Posterior vena cava (tissue), 2 donors: ENCODE measurements at places on chromosomes 2 and 18. TPM values are rescaled to one million over a fixed set of nuclear protein-coding genes. Genes with fewer than 3 reads are reported as not detected.
A peak's percentile ranks its signal among the peaks of the same experiment; 100 is the strongest.

COQ10B gene
- 29.5 TPM for total RNA-seq

DNA sequence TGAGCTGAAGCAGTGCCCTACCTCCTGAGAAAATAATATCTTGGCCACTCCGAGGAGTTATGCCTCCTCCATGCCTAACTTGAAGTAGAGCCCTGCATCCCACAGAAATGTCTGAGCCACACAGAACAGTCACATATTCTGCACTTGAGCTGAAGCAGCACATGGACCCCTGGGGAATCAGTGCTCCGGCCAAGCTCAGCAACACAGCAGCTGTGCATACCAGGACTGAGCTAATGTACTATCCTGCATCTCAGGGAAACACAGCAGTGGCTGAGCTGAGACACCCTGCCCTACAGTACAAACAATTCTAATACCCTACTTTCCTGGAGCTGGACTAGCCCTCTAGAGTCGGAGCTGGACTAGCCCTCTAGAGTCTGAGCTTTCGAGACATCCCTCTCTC, 166.9 kb downstream of the ZNF516 start:
- DNase-seq = no peak

GRCh38 chr18:41872206-41872605, 82.8 kb upstream of the PIK3C3 start:
- DNase-seq = no peak

DNA sequence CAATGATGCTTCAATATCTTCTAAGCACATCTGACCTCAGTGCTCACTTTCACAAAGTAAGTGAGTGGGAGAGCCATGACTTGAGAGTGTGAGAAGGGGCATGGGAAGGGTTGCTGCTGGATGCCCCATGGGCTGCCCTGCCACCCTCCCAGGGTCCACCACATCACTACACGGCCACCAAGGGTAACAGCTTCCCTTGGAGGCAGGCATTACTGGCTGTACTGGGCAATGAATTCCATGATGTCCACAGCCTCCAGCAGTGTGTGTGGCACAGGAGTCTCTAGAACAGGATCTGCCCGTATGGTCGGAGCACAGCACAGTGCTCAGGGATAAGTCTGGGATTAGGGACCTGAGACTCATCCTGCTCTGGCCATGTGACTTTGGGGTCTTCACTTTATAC, 481.0 kb upstream of the MYT1L start:
- no peak for DNase-seq

DNA sequence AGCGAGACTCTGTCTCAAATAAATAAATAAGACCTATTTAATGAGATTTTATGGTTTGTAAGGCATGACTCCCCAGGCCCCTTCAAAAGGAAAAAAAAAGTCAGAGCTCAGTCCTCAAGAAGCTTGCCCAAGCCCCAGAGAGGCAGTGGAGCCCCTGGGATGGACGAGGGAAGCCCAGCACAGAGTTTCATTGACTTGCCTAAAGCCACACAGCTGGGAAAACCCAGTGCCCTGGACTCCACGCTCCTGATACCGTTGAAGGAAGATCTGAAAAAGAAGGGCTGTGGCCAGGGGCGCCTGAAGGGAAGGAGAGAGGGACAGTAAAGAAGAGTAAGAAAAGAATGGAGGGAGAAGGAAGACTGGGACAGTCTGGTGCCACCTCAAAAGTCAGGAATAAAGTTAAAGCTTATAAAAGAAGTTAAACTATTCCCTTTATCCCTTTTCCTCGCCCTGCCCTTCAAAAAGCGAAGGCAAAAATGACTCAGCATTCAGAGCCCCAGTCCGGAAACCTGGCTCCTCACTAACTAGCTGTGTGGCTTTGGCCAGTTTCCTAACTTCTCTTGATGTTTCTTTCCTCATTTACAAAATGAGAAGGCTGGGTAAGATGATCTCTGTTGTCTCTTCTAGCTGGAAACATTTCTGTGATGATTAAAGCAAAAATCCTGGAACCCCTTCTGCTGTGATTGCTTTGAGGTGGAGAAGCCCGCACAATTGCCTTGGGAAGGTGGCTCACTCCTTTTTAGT, 46.7 kb downstream of the LYPD1 start:
- no peak for DNase-seq

DNA sequence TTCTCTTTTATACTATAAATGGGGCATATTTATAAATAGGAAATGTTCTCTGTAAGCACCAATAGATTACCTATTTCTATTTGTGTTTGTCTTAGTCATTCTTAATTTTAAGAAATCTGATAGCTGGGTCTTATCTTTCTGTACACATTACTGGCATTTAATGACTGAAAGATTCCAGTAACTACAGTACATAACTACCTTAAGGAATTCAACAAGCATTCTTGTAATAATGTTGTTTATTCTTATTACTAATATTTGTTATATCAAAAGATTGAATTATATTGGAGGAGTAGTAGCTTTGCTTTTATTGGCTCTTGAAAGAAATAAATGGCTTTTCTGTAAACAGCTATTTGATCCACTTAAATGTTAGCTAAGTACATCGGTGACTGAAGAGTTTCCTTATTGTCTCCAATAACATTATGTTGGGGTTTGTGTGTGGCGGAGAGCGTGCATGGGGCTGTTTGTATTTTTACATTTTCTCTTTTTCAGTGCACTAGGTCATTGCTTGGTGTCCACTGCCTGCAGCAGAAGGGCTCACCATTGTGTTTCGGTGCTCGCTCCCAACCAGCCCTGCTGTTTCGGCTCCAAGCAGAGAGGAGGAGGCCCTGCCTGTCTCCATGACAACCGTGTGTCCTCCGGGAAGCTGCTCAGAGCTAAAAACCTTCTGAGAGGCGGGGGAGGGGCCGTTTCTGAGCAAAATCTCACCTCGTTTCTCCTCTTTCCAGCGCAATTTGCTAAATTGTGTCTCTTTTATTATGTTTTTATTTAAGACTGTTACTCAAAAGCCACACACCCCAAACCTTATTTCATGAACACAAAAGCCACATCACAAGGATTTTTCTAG, 112.5 kb upstream of the SLC38A11 start:
- DNase-seq = no peak

DNA sequence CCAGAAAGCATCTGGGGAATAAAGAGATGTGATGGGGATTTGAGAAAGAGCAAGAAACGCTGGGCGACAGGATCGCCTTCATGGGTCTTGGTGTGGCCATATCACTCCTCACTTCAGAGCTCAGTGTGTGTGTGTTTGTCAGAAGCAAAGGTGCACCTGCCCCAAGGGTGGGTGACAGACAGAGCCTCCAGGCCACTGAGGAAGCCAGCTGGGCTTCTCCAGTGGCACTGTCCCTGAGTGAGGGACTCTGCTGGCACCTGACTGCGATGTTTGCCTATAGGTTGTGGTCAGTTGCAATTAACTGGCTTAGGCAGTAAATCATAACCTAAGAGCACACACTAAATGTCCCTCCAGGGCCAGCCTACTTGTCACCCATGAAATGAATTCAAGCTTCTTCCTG, 23.5 kb upstream of the GNAL start:
- DNase-seq = no peak

DNA sequence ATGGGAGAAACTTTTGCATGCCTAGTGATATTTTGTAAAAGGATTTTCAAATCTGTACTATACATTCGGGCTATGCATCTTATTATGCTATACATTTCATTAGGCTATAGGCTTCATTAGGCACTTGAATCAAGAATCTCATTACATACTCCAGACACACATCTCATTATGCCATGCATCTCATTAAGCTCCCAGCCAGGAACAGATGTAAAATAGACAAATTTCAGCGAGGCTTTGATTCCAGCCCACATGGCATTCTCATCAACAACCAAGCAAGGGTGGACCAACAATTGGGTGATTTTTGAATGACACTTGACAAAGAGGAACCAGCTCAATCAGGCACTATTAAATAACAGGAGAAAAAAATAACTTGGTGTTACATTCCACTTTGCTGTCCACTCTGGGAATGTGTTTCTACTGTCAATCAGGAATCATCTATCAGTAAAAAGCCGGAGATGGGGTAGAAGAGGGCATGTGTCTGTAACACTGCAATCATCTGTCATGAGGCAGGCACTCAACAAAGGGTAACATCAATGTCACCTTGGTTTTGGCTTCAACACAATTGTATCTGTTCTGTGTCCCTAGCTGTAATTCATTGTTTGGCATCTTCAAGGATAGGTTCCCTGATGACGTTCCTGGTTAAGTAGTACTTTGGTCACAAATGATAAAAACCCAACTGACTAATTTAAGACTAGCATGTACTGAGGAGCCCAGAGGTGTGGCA, 498.6 kb downstream of the EPHA4 start:
- DNase-seq = no peak

DNA sequence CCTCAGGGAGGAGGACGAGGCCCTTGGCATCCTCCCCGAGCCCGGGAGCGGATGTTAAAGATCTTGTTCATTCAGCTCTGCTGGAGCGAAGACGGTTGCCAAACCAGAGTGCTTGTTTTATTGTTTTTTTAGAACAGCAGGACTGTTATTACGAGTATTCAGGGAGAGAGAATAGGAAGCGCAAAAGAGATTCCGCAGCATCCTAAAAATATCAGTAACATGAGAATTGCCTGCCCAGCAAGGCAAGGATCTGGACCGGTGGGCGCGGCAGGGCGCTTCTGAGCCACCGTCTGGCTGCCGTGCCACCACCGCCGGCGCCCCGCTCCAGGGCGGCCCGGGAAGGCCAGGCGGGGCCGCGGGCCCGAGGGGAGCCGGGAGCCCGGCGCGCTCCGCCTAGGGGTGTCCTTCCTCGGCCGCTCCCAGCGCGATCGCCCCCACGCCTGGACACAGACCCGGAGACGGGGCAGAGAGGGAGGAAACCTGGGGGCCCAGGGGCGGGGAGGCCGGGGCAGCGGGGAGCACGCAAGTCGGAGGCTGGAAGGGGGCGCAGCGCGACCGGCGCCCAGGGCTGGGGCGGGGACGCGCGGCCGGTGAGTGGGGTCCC, 843 bp downstream of the CYS1 start:
- DNase-seq = peak; percentile 86

PJVK gene
- total RNA-seq = 5.0 TPM

- DNase-seq = no peak
Observed at GRCh38 chr18:78169174-78169864, 810.3 kb upstream of the SALL3 start.

GRCh38 chr2:205636549-205637319, 45.6 kb upstream of the NRP2 start:
- DNase-seq = no peak

DNA sequence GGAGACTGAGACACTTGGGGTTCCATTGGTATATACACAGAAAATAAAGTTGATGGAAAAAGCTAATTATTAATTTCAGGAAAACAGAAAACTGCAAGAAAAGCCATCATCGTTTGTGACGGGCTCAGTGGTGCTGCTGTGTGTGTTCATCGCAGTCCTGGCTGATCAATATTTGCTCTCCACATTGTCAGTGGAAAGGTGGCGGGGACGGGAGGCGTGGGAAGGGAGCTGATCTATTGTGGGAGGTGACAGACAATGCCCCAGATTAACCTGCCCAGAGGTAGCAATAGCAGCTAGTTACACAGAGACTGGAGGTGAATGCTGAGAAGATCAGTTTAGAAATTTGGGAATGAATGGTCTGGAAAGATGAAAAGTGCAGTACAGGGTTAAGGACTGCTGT, 50.0 kb upstream of the CTDP1 start:
- DNase-seq = no peak

DNA sequence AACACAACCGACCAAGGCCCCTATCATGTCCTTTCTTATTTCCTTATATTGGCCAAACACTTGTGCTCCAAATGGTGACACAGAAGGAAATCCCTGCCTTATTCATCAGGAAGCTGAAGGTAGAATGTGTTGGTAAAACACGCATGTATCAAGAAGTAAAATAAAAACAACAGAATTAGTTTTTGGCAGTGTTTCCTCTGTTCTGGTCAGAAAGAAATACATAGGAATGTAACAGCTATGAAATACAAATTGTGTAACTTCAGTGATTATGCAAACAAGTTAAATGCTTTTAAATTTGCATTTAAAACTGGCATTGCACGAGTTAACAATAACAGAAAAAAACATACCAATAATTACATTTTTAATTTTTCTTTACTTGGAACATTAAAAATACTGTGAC, 19.3 kb downstream of the ST6GAL2 start:
- DNase-seq = no peak

NGEF gene
- 5.3 TPM for total RNA-seq
